ENCODE measurements at places on chromosomes 3 and 15. TPM values are rescaled to one million over a fixed set of nuclear protein-coding genes. Genes with fewer than 3 reads are reported as not detected.

Gene ATP13A5
- not detected for total RNA-seq

Gene TLR9
- total RNA-seq, result not detected

Gene SLC15A2
- total RNA-seq, result under 0.01 TPM

Gene TM4SF18
- total RNA-seq, result not detected

Gene XPC
- 42.9 TPM for total RNA-seq

Gene ASB14
- total RNA-seq, result not detected

Gene FGF7
- total RNA-seq, result 60.8 TPM

Gene CPLX3
- total RNA-seq, result not detected

Gene IGSF10
- total RNA-seq, result 0.14 TPM

Gene PCYT1A
- 126 TPM for total RNA-seq

Gene LMOD3
- total RNA-seq, result not detected
